Activated CD4-positive, alpha-beta T cell treated with anti-CD3 and anti-CD28 coated beads, Interleukin-2, amount 10 ng/mL, durations not matched to agents 24 days and 14 days (primary cell): ENCODE measurements at places on chromosomes 16 and 17. TPM values are rescaled to one million over a fixed set of nuclear protein-coding genes. Genes with fewer than 3 reads are reported as not detected.

- no peak for DNase-seq
Observed at GRCh38 chr17:3896108-3896967, 3.5 kb upstream of the CAMKK1 start.

GRCh38 chr17:68378268-68379176 is 78.8 kb downstream of the WIPI1 start:
- DNase-seq: no peak

The ADAMTS18 gene
- total RNA-seq: not detected in 2 replicates

DNA sequence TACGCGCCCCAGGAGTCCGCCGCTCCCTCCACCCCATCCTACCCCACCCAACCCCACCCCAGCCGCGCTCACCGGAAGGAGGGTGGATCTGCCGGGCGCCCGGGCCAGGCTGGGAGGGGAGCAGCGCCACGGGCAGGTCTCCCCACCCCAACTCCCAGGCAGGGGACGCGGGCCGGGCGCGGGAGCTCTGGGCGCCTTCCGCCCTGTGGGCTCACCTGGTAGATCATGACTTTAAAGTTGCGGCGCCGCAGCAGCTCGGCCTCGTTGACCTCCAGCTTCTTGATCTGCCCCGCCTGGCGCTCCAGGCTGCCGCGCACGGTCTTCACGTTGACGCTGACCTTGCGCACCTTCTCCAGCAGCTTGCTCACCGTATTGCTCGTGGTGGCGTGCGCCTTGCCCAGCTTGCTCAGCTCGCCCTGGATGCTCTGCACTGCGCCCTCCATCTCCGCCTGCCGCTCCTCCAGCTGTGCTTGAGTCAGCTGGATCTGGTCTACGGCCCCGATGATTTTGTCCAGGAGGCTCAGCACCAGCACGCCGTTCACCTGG is 571 bp downstream of the CAVIN1 start:
- DNase-seq: peak; percentile 80

The TEKT5 gene
- not detected in 2 replicates for total RNA-seq

GRCh38 chr17:364766-365165 is 12.2 kb upstream of the RPH3AL start:
- no peak for DNase-seq

DNA sequence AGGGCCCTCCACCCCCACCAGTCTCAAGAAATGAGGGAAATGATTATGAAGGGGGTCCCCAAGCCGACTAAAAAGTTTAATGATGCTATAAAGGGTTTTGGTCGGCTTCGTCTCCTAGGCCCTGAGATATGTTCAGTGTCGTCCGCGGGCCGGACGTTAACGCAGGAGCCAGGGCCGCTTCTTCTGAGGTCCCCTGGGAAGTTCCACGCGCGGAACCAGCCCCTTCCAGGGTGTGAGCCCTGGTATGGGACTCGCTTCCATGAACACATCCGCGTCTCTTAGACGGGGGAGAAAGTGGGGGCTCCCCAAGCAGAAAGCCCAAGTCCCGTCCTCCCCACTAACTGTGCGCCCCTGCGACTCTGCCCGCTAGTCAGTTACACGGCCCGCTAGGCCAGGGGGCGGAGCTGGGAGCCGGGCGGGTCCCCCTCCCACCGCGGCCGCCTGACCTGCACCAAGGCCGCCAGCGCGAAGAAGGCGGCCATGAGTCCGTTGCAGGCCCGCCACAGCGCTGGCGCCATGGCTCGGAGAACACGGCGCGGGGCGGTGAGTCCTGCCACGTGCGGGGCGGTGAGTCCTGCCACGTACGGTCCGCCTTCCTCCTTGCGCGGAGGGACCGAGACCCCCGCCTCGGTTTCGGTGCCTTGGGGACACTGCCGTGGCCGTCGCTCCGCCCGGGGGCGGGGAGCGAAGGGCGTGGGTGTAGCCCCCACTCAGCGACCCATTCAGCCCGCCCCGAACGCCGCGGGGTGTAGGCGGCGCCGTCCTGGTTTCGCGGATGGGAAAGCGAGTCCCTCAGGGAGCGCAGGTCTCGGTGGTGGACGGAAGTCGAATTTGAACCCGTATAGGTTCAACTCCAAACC is at the start of gene TMEM220:
Gene TMEM220, minus strand, starts transcription at position 690 of the 860 bp plus-strand sequence. Its CDS starts 172 bp downstream, at position 518.
- DNase-seq: peak; percentile 79

DNA sequence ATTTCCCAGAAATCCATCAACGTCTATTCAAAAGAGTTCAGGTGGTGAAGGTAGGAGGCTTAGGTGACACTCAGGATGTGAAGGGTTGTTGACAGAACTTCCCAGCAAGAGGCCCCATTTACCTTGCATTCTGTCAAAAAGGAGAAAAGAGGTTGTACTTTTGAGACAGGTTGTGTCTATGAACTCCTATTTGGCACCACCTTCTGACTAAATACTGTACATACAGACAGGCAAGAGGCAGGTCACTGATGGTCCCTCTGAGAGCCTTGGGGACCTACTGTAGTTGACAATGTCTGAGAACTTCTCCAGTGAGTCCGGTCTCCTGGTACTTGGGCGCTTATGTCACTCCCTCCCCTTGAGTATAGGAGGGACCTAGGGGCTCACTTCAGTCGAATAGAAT is 479.3 kb upstream of the ZFHX3 start:
- DNase-seq: no peak

DNA sequence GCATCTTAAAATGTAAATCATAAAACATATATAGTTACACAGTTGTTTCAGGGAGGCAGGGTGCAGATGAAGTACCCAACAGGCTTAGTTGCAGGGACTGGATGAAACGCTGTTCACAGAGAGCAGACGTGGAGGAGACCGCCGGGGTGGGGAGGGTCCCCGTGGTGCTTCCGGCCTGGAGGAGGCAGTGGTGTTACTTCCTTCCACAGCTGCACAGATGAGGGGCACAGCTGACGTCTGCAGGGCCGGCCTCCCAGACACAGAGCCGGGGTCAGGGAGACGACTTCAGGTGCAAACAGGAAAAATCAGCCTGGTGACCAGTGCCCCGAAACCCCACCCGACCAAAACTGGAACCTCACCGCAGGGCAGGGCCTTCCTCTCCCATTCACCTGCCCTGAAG is 17.1 kb downstream of the SPIRE2 start:
- peak; percentile 67 for DNase-seq

The CFDP1 gene
- 33.7 and 38.9 TPM in 2 replicates for total RNA-seq

- no peak for DNase-seq
Observed at GRCh38 chr17:75456039-75456416, 407 bp upstream of the TMEM94 start.
